AG09319 (cell line): ENCODE measurements at places on chromosomes 5 and 9.

DNA sequence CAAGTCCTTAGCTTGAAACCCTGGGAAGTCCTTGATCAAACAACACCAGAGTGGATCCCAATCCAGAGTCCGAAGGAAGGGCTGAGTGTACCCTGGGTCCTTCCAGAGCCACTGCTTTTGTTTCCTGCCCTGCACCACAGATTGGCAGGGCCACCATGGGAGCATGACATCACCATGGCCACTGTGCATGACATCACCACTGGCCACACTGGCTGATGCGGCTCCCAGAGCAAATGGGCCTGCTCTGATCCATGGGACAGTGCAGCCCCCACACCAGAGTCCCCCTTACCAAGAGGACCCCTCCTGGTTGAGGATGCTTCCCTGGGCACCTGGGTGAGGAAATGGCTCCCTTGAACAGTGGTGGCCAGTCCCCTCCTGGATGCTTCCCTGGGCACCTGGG lies 9.9 kb downstream of the SLC6A3 start:
- no peak for DNase-seq

- no peak for DNase-seq
These were observed 17.5 kb upstream of the CCL28 start for GRCh38 chr5:43429706-43430105.

DNA sequence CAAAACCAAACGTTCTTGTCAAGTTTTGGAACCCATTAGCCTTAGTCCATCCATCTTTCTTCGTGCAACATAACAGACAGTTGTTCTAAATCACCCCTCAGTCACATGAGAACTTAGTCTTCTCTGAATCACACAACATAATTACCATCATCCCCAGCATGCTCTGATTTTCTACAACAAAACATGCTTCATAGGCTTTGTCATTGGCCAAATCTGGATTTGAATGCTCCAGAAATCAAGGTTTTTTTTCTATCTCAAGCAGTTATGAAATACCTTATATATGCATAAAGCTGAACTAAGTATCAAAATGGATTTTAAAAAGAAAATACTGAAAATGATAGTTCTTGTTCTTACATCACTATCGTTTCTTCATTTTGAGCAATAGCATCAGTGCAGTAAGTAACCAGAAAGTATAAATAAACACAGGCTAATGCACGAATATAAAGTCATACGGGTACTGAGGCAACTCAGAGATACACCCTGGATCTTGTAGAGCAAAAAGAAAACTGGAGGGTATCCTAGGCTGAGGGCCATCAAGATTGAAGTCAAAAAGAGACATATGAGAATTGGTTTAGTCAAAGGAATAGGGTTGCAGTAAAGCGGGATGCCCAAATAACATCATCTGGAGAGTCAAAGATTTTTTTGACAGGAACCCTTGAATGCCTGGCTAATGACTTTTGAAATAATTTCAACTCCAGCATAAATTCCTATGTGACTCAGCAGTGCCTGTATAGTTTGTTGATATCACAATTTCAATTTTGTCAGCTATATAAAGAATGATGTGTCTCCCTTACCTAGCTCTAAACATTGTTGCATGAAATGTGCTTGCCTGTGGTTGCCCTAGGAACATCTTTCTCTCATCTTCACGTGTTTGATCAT lies 164.7 kb downstream of the ADAMTSL1 start:
- DNase-seq, result no peak

DNA sequence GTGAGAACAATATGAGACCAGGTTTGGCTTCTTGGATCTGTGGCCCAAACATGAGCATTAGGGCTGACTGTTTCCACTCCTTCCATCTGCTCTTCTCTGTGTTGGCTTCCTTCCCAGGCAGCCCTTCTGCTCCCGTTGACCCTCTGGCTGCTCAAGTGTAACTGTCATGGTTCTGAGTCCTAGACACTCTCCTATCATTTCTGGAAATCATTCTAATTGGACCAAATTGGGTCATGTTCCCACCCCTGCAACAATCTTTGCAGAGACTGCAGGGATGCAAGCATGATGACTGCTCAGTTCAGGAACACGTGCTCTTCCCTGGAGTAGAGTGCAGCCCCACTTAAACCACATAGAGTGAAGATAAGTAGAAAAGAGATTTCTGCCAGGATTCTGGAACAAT lies 741.4 kb downstream of the TAF11L14 start:
- no peak for DNase-seq

GRCh38 chr5:74314906-74315305 lies 325.6 kb downstream of the ENC1 start:
- DNase-seq, result no peak

DNA sequence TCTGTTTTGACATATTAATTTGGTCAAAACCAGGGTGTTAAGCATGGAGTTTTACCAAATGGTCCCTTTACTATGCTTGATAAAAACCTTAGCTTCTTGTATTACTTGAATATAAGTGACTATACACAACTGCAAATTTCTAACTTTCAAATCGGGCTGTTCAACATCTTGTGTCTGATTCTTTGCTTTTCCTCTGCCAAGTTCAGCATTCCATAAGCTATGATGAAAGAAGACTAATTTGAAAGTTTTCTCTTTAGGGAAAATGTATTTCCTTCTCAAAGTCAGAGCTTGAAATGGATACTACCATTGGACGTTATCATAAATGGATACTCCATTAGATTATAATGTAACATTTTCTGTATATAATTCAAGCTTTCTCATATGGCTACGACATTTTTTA lies 792.9 kb downstream of the EFNA5 start:
- DNase-seq, result no peak

DNA sequence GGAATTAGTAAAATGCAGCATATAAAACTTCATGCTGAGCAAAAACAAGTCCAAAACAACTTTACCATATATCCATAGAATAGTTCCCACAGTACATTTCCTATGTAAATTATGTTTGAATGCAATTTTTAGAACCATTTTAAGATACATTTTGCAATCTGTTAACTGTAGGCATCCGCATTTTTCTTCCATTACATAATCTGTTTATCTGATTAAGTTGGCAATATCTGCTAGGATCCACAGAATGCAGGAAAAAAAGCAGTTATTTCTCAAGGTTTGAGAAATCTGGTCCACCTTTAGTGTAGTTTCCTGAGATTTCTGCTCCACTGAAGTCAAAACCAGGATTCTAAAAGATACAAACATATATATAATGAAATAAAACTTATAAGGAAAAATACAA lies 6.2 kb downstream of the NUDCD2 start:
- no peak for DNase-seq

DNA sequence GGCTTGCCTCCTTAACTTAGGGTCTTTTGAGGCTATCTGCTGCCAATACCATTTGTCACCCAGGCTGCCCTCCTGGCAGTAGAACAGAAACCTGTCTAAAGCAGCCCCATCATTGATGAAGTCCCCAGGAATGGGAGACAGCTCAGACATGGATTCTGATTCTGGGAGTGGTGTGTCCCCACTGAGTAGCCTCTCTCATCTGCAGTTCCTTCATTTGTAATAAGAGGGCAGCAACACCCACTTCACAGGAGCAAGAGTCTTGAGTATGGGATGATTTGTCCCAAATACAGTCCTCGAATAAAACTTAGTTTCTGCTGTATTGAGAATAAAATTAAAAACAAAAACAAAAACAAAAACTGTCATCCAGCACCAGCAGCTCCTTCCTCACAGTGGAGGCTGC lies 167.6 kb downstream of the ASTN2 start:
- DNase-seq, result no peak

- no peak for DNase-seq
These were observed 41.9 kb downstream of the TMEM252 start for GRCh38 chr9:68498816-68499215.

GRCh38 chr9:104429031-104429546 lies 75.0 kb upstream of the OR13F1 start:
- no peak for DNase-seq

DNA sequence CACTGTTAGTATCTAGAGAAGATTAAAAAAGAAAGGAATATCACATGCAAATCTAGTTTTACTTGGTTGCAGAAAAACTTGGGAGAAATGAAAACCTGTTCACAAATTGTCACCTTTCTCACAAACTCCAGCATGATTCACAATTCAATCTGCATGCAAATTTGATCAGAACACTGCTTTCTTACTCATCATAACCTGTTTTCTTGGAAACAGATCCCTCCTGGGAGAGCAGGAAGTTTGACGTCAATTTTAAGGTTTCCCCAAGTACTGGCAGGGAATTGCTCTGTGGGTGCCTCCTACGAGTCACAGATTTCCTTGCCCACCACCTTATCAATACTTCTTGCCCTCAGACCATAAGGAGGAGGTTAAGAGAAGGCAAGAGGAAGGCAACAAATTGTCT lies 30.2 kb upstream of the HTR4 start:
- no peak for DNase-seq

DNA sequence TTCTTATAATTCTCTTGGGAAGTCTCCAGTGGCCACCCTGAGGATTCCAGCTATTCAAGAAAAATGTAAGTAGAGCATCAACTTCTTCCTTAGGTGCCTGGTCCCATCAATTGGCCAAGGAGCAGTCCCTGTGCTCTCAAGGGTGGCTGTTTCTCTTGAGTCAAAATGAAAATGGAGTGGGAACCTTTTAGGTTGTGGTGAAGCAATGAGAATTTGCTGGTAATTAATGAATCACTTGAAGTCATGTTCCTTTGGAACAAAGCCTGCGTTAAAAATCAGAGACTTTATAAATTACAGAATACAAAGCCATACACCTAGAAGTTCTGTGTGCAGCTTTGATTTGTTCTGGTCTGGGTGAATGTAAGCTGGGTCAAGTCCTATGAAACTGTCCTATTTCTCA lies 48.9 kb downstream of the IL31RA start:
- no peak for DNase-seq

- no peak for DNase-seq
These were observed 62.7 kb upstream of the GRAMD2B start for GRCh38 chr5:126360467-126360866.

GRCh38 chr5:45037927-45038326 lies 229.2 kb downstream of the MRPS30 start:
- DNase-seq, result no peak

DNA sequence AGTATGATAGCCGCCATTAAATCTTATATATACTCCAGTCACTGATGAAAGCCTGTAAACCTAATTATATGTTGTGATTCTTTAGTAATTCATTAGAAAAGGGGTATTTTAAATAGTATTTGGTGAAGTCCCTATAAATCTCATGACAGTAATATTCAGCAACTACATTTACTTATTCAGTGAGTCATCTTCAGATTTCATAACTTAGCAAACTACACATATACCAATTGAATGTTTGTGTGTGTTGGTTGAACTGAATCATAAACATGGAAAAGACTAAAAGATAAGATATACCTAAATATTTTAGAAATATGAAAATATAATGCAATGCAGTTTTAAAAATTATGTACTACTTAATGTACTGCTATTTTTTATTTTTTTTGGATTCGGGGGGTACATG lies 1050.4 kb downstream of the MAT2B start:
- DNase-seq, result no peak

DNA sequence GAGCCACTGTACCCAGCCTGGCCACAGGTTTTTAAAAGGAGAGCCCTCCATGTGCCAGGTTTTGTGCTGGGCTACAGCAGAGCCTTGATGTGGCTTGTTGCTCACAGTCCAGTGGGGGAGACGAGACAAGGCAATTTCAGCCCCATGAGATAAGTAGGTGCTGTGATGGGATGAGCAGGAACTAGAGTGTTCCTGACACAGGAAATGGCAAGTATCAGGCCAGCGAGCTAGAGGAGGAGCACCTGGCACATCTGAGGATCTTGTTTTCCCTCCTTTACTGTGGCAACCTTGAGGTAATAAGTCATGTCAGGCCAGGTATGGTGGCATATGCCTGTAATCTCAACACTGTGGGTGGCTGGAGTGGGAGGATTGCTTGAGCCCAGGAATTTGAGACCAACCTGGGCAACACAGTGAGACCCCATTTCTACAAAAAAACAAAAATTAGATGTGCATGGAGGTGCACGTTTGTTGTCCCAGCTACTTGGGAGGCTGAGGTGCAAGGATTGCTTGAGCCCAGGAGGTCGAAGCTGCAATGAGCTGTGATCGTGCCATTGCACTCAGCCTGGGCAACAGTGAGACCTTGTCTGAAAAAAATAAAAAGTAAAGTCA lies 3.8 kb upstream of the ZDHHC12 start:
- DNase-seq, result no peak

GRCh38 chr5:1851290-1851934 lies 31.3 kb downstream of the IRX4 start:
- no peak for DNase-seq

DNA sequence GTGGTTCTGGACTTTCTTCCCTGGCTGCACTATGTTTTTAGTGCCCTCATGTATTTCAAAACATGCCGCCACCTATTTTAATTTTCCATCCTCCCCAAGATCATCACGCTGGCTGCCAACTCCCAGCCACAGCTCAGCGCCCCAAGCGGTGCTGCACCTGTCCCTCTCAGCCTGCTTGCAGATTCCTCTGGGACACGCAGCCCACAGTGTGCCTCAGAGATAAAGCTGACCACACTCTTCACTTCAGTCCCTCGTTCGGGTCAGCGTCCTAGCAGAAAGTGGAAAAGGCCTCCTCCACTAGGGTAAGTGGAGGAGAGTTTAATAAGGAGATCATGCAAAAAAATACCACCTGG lies 56.2 kb upstream of the CKS2 start:
- DNase-seq, result no peak

DNA sequence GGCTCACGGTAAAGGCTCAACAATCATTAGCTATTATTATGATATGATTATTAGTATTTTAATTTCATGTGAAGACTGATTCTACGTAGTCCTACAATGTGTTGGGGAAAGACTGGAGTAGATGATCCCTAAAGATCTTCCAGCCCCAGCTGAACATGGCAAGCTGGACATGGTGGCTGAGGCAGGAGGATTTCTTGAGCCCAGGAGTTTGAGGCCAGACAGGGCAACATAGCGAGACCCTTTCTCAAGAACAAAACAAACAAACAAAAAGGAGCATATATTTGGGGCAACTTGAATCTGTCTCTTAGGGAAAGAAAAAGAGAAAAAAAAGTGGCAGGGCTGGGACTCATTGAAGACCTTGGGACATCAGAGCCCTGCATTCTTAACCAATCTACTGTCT lies 16.2 kb upstream of the FAT2 start:
- DNase-seq, result no peak

- no peak for DNase-seq
These were observed 517.2 kb downstream of the SPOCK1 start for GRCh38 chr5:136981936-136982335.

DNA sequence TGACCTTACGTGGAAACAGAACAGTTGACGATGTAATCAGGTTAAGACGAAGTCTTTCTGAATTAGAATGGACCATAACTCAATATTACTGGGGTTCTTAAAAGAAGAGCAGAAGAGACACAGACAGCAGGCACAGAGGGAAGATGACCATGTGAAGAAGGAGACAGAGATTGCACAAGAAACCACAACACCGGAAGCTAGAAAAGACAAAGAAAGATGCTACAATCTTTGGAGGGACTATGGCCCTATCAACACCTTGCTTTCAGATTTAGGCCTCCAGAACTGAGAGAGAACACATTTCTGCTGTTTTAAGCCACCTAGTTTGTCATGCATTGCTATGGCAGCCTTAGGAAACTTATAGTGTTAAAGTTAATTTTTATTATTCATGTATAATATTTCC lies 27.1 kb downstream of the CDH9 start:
- no peak for DNase-seq

- no peak for DNase-seq
These were observed 80.3 kb upstream of the EQTN start for GRCh38 chr9:27377147-27377807.
